ENCODE measurements at places on chromosomes 13 and 19. TPM values are rescaled to one million over a fixed set of nuclear protein-coding genes. Genes with fewer than 3 reads are reported as not detected.

- no peaks in the 10 kb centered on the region for H3K4me1 ChIP-seq
- no peak overlapping the region for H3K27ac ChIP-seq
- H3K27me3 ChIP-seq = no peaks in the 10 kb centered on the region
- H3K36me3 ChIP-seq = no peaks in the 10 kb centered on the region
These were observed 146.2 kb upstream of the FNDC3A start for GRCh38 chr13:48829536-48829935.

GRCh38 chr13:30105381-30105780 is 202.0 kb downstream of the KATNAL1 start:
- H3K4me1 ChIP-seq = no peaks in the 10 kb centered on the region
- no peaks in the 10 kb centered on the region for H3K27me3 ChIP-seq
- DNase-seq = no peak
- H3K4me3 ChIP-seq = no peak overlapping the region

DNA sequence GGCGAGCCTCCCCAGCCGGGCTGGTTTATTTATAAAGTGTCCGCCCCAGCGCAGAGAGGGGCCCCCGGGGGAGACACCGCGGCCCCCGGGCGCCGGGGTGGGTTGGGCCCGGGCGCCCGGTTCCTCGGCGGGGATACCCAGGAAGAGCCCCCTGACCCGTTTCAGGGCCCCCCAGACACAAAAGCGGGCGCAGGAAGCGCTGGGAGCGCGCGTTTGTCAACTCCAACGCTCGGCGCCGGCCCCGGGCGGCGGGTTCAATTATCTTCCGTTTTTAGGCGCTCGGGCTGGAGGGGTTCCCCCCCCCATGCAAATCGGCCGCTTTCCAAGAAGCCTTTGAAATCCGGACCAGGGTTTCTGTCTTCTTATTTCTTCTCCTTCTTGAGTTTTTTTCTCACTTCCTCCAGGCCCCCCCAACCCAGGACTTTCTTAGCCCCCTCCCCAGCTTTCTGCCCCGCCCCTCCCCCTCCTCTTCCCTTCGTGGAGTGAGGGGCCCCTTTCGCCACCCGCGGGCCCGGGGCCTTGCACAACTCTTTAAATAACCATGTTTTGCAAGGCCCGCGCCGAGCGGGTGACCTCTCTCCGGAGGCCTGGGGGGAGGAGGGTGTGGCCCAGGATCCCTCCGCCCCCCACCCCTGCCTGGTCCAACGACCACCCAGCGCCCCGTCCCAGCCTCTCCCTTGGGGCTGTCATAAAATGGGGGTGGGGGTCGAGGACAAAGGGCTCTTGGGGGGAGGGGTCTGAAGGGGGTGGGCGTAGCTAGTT is 935 bp downstream of the ARID3A start:
- H3K27me3 ChIP-seq = no peaks in the 10 kb centered on the region
- peak; percentile 65 for DNase-seq
- H3K36me3 ChIP-seq = no peaks in the 10 kb centered on the region
- peak overlapping the region; percentile 94 for H3K4me3 ChIP-seq
- peak overlapping the region; percentile 74 for H3K27ac ChIP-seq
- peaks cover 5% of the 10 kb centered on the region for H3K4me1 ChIP-seq

DNA sequence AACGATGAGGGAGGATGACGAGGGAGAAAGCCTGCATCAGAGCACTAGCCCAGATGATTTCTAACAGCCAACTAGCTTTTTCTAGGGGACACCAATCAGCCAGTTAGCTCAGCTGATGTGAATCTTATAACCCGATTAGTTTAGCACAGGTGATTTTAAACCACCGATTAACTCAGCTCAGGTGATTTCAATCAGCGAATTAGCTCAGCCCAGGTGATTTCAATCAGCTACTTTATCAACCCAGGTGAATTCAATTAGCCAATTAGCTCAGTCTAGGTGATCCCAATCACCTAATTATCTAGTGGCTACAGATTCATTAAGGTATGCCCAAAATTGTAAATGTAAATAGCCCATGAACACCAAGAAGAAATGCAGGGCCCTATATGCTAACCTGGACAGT is 146.9 kb downstream of the ZNF486 start:
- no peaks in the 10 kb centered on the region for H3K4me1 ChIP-seq
- no peaks in the 10 kb centered on the region for H3K27me3 ChIP-seq
- no peak for DNase-seq
- no peak overlapping the region for H3K4me3 ChIP-seq

The MISP gene
- not detected for total RNA-seq

Data from gastrocnemius medialis (tissue), 4 donors.